Fibroblast of gingiva (primary cell): ENCODE measurements at places on chromosomes 4 and X.

GRCh38 chr4:83388313-83388676 is 53.6 kb upstream of the HPSE start:
- no peak for DNase-seq

GRCh38 chrX:44873415-44874276 is 658 bp downstream of the KDM6A start:
- peak; percentile 37 for DNase-seq

DNA sequence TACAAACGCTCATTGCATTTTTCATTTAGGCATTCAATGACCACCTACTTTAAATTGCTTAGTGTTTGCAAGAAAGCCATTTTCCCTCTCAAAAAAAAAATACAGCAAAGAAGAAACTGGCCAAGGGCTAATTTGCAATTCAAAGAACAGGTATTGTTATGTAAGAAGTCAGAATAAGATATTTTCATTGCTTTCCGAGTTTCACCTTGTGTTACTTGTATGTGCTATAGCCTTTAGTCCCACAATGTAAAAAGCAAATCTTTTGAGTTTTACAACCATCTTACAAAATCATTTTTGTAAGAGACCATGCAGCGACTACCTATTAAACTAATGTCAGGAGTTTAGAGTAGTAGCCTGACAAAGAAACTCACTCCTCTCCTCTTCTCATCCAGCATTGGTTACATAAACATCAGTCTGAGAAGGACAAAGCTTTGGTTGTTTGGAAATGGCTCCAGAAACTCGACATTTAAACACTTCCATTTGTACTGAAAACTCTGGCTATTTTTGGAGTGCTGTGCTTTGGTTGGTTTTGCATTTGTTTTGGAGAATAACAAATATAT is 15.3 kb downstream of the TENM3 start:
- DNase-seq, result no peak

- no peak for DNase-seq
Measured at GRCh38 chrX:99266255-99266654, 1143.8 kb downstream of the PCDH19 start.

DNA sequence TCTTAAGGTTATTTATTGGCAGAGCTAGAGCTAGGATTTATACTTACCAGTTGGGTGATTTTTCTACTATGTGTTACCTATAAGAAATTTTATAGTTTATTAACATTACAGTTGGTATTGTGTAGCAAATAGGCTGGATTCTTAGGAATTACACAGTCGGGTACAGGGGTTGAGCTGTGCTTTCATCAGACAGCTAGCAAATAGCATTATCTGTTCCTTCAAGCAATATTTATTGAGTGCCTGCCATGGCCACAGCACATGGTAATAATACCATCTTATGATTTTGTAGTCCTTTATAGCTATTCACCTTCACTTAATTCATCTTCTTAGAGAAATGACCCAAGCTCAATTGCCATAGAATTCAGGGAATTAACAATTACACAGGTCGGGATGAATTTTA is 109.4 kb upstream of the PACRGL start:
- no peak for DNase-seq

DNA sequence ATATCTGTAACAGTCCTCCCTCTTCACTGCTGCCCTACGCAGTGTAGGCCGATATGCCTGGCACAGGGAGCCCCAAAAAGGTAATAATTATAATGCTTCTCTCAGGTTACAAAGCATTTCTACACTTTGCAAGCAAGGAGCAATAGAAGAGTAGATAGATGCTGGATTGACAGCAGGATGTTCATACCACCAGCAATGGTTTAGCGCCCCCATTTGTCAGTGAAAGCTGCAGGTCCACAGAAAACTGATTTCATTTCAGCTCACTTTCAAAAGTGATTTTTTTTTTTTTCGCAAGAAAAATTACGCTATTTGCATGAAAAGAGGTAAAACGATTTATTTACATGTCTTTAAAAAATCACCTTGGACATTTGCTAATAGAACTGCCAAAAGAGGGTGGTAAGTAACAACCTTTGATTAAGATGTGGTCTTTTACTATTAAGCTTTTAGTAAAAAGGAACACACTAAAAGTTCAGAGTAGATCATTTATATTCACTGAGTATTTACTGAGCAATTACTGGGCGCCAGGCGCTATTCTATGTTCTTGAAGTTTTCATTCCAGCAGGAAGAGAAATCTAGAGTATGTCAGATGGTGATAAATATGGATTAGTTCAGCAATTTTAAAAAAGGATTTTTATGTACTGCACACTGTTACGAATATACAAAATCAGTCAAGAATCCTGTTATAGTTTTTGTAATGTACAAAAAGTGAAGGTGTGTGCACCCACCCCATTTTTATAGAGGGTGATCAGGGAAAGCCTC is 34.4 kb downstream of the HPF1 start:
- DNase-seq, result peak; percentile 14

DNA sequence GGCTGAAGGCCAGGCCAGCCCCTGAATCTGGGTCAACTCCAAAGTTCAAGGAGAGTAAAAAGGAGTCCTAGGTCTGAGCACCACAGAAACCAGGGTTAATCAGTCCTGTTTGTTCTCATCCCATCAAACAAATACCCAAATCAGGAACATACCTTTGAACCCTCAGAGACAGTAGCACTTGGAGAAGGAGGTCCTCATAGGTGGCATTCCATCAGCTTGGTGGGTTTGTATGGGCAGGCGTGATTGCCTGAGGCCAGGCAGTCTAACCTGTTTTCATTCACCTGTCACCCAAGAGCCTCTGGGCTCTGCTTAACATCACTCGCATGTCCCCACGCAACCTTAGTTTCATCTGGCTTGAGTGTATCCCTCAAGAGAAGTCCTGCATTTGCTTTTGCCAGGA is 17.5 kb upstream of the MBTPS2 start:
- DNase-seq, result no peak

- no peak for DNase-seq
Measured at GRCh38 chr4:144104509-144105130, 35.9 kb downstream of the GYPA start.

- no peak for DNase-seq
Measured at GRCh38 chr4:108428923-108429322, 191.5 kb upstream of the RPL34 start.

- peak; percentile 66 for DNase-seq
Measured at GRCh38 chr4:6953751-6954380, 44.2 kb downstream of the TBC1D14 start.

- no peak for DNase-seq
Measured at GRCh38 chr4:71382900-71383560, 44.2 kb downstream of the SLC4A4 start.

- DNase-seq, result no peak
Measured at GRCh38 chr4:10733481-10734062, 49.0 kb upstream of the CLNK start.

GRCh38 chr4:94678896-94679295 is 78.9 kb upstream of the BMPR1B start:
- no peak for DNase-seq

DNA sequence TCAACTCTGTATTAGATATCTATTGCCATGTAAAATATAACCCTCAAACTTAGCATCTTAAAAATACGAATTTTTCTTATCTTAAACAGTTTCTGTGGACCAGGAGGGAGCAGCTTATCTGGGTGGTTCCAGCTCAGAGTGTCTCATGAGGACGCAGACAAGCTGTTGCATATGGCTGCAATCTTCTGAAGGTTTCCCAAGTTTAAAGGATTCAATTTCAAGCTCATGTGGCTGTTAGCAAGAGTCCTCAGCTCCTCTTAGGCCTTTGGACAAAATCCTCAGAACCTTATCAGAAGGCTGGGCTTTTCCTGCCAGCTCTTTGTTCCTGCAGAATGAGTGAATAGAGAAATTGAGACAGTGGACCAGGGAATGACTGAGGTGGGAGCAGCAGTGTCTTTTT is 2.8 kb upstream of the CTSO start:
- no peak for DNase-seq

DNA sequence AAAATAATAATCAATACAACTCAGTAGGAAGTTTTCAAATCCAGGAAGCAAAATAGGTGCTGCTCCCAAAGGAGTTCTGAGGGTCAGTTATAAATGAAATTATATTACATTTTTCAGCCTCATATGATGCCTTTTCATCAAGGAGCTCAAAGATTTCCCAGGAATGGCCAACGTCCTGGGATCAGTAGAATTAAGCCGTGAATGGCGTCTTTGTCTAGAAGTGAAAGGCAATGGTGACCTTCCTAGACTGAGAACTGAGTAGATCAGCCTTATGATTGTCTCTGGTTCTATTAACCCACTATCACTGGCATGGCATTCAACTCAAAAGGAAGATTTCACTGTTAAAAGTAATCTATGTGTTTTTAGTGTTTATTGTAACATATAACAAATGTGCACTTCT is 74.4 kb downstream of the ENOX2 start:
- no peak for DNase-seq

DNA sequence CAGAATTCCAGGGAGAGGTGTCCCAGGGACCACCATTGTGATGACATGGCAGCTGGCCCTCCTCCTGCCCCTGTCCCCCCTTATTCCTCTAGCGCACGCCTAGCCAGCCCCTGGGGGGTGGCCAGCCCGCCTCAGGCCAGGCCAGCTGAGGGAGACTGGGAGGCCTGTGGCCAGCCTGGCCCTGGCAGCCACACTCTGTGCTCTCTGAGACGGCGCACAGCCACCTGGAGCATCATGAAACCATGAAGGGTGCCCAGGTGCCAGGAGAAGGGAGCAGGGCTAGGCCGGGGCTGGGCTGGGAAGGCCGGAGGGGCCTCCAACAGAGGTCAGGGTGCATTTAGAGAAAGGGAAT is 14.4 kb upstream of the DUSP9 start:
- DNase-seq, result no peak

- no peak for DNase-seq
Measured at GRCh38 chr4:8356856-8357255, 83.7 kb downstream of the ACOX3 start.

DNA sequence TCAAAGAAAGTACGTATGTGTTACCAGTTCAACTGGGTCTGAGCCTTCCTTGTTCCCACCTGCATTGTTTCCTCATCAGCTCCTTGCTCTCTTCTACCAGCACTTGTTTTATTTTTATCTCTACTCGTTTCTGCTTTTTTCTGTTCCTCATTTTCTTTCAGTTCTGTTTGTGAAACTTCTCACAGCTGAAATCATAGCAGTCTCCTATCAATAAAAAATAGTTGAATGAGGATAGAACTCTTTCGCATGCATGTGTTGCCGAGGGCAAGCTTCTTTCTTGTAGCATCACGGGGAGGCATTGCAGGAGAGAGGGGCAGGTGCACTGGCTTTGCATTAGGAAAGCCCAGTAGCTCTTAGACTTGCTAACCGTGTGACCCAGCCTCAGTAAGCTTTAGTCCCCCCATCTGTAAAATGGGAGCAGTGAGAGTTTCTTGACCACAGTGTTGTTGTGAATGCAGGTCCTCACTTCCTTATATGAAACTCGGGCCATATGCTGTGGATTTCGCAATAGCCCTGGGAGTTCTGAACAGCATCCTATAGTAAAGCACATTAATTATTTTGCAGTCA is 24.7 kb downstream of the OFD1 start:
- DNase-seq, result no peak

DNA sequence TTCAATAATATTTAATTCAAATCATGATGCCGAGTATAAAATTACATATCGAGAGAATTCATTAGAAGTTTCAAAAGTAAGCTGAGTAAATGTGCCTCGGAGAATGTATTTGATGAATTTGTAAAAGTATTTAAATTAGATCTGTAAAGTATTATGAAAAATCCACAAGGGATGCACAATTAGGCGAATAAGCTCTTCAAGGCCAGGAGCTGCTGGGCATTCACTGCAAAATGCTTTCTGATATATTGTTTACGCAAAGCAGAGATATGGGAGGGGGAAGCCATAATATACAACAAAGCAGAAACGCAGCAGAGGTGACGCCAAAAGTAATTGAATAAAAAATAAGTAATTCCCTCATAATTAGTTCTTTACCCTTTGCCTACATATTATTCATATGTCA is 1121.5 kb upstream of the TENM3 start:
- DNase-seq, result no peak

DNA sequence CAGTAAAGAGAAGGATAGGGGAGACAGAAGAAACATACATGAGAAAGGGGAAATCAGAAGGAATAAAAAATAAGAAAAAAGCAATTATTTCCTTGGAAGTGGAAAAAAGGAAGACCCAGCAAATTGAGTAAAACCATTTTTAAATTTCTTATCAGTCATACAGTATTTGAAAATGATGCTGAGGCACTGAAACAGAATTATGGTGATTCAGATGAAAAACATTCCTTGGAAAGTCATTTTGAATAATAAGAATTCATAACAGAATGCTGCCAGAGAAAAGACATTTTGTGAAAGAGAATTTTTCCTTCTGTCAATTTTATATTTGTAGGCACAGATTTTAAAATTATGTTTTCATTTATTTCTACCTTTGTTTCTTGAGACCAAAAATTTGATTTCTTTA is 895.5 kb upstream of the EPHA5 start:
- no peak for DNase-seq

GRCh38 chr4:6258741-6259140 is 10.9 kb upstream of the WFS1 start:
- DNase-seq, result no peak

DNA sequence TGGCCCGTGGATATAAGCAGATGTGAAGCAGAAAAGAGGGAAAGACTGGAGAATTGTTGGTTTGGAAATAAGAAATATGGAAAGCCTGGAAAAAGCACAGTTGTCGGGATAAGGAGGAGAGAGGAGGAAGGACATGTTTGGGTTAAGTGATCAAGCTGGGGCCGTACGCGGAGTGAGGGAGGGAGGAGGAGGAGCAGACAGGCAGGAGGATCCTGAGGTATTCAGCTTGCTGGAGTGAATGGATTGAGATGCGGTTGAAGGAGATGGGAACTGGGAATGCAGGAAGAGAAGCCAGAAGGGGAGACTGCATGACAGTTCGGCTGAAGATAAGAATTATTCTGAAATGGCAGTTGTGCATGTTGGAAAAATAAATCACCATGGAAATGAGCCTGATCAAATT is 21.2 kb downstream of the ZFP42 start:
- no peak for DNase-seq

GRCh38 chr4:73947239-73947985 is 34.4 kb downstream of the PF4 start:
- no peak for DNase-seq

DNA sequence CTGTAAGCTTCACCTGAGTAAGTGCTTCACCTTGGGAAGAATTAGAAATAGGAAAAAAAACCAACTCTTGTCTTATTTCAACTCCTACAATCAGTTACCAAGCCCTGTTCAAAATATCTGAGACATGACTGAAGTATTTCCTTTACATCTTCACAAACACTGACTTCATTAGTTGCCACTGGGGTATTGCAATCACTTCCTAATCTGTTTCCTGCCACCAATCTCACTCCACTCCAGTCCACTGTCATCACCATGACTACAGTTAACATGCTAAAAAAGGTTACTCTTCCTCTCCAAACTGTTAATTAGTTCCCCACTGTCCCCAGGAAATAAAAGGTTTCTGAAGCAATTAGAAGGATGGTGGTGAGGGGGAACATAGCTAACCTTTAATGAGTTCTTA is 3.3 kb upstream of the SUPT20HL1 start:
- no peak for DNase-seq

- peak; percentile 53 for DNase-seq
Measured at GRCh38 chr4:88818631-88819470, 121.2 kb upstream of the NAP1L5 start.
